ENCODE measurements at places on chromosomes 11 and 22.

- DNase-seq: no peak
Measured at GRCh38 chr11:66869567-66869870, 12.7 kb downstream of the LRFN4 start.

GRCh38 chr22:43262990-43263644 is 76.2 kb upstream of the TTLL12 start:
- no peak for DNase-seq

DNA sequence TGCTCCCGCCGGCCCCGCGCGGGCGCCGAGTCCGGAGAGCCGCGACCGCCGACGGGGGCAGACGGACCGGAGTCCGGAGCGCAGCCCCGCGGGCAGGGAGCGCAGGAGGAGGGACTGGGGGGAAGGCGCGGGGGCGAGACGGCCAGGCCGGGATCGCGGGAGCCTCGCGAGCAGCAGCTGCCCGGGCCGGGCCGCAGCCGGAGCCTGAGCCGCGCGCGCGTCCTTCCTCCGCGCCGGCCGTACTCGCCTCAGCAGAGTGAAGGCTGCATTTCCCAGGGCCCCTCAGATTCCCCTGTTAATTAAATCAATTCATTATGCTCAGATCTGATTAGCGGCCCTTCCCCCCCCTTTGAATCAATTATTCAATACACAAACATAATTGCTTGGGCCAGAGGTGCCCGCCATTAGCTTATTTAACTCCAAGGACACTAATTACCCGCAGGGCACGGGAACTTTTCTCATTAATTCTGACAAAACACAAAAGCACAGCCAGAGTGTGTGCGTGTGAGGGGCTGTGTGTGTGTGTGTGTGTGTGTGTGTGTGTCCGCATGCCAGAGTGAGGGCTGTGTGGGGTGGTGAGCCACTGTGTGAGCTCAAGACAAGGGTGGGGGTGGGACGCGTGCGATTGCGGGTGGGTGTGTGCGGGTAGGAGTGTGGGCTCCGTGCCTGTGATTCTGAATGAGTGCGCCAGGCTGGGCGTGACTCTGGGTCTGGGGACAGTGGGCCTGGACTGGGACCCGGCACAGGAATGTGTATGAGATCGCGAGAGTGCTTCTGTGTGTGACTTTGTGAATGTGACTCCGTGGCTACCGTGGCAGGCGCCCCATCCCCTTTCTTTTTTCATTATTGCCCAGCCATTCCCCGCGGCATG is 5.1 kb upstream of the LMO1 start:
- DNase-seq: no peak

DNA sequence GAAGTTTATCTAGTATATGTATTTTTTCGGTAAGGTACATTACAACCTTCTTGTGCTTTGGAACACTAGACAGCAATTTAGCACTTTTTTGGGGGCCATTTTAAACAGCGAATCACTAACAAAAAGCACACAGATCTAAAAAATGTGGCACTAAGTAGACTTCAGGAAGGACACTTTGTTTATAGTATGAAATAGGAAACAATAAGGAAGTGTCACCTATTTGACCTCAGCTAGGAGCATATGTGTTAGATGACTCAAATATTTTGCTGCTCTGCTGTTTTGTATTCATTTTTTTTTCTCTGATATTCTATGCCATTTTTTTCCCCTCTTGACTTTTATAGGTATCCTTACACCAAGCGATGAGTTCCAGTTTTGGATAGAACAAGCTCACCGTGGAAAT is 5.6 kb downstream of the DYNC2H1 start:
- DNase-seq: no peak

DNA sequence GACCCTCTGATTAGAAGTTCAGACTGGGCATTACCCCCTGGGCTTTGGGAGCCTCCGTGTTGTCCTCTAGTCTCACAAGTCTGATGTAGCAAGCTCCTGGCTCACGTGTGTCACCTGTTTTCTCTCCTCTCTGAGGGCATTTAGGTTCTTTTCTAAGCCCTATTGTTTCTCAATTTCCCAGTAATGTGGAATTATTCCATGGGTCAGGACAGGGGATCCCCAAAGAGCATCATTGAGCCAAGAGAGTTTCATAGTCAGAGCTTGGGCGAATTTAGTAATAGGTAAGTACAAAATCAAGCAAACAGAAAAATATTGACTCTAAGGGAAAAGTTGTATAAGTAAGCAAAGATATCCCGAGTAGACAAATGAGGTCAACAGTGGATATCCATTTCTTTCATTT is 57.3 kb downstream of the PPP6R2 start:
- no peak for DNase-seq

DNA sequence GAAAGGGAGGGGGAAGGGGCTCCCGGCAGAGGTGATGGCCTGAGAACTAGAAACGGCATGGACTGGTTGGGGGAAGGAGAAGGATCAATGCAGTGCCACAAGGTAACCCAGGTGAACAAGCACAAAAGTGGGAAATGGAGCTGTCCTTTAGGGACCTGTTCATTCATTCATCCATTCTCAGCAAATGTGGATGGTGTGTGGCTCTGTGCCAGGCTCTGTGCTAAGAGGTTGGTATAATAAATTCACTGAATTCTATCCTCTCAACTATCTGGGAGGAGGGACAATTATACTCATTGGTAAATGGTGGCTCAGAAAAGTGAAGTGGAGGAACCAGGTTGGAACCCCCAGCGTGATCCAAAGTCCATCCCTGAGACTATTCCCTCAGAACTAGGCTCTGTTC is 18.6 kb upstream of the ARAP1 start:
- peak; percentile 30 for DNase-seq

DNA sequence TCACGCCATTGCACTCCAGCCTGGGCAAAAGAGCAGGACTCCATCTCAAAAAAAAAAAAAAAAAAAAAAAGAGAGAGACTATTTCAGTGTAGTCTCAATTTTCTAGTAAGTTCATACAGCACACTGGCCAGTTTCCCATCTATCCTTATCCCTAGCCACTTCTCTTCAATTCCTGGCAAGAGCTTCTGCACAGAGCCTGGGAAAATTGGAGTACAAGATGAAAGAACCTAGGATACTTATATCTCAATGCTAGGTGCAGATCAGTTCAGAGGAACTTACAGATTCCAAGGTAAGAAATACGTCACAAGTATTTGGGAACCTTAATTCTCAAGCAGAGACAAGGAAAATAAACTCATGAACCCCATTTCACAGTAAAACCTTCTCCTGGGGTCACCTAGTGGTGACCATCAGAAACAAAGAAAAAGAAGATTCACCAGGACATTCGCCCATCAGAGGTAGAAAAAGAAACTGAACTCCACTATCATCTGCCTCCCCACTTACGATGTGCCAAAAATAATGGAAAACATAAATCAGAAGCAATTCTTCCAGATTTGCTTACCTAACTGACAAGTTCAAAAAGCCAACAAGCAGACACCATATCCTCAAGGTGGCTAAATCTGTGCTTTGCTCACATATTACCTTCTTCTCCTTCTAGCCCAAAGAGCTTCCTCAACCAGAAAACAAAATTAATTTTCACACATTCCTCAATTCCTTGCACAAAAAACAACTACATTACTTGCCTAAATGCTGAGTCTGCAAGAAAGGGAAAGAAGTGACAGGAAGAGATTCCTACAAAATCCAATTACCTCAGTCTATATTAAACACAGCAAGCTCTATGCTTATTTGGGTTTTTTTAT is 4.9 kb downstream of the DENND5A start:
- no peak for DNase-seq

DNA sequence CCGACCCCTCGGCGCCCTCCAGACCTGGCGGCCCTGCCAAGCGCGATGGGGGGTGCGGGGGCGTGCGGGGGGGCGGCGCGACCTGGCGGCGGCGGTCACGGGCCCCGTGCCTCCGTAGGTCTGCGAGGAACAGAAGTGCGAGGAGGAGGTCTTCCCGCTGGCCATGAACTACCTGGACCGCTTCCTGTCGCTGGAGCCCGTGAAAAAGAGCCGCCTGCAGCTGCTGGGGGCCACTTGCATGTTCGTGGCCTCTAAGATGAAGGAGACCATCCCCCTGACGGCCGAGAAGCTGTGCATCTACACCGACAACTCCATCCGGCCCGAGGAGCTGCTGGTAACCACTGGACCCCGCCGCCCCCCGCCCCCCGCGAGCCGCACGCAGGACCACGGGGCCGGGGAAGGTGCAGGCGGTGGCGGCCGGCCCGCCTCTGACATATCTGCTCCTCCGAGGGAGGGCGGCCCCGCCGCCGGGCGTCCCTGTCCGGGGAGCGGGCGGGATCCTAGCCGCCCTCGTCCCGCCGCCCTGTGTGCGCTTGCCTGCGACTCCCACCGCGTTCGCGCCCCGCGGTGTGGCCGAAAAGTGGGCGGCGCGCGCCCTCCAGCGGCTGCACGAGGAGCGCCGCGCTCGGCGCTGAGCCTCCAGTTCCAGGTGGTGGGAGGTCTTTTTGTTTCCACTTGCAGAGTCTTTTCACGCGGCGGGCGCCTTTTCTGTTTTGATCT is 2.1 kb downstream of the CCND1 start:
- peak; percentile 40 for DNase-seq

DNA sequence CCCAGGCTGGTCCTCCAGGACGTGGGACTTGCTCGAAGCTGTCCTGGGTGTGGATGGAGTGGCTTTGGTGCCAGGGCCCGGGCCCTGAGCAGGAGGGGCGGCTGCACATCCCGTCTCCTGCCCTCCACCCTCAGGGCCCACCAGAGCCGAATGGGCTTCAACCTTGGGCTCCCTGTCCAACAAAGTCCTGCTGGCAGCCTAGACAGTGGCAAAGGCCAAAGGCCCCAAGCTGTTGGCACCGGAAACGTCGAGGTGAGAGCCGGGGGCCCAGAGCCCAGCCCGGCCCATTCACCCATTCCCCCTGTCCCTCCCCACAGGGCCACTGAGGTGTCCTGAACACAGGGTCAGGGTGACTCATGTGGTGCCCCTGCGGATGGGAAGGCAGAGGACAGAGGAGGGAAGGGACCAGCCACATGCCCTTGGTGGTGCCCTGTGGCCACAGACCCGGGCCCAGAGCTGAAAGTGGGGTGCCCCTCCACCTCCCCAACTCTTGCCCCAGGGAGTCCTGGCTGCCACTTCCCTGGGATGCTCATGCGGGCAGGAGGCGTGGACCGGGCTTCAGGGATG is 9.1 kb downstream of the TSPAN32 start:
- no peak for DNase-seq

DNA sequence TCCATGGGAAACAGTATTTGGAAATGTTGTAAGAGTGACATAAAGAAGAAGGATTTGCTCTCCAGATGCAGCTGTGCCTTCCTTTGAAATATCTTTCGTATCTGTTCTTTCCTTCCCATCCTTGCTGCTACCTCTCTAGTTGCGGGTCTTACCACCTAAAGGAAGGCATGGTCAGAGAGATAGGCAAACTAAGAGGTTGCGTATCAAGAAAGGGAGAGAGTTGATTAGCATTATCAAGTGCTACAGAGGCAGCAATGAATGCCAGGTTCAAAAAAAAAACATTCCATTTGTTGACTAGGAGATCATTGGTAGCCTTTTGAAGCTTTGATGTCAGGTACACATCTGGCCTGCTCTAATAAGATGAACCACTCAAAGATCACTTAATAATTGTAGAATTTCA is 4.6 kb downstream of the GTPBP1 start:
- DNase-seq: no peak

DNA sequence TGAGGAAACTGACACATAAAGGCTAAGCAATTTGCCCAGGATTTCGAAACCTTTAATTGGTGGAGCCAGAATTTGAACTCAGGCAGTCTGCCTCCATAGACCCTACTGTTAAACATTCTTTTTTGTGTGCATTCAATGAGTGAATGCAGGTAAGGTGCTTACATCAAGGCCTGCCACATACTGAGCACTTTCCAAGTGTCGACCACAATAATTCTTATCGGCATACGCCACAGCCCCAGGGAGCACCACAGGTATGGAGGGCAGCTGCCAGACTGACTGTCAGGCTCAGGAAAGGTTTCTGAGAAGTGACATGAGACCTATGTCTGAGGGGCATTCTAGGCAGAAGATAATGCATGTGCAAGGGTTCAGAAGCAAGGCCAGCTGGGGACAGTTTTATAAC is 334.7 kb upstream of the NARS2 start:
- no peak for DNase-seq

- no peak for DNase-seq
Measured at GRCh38 chr22:23424031-23424430, 156.1 kb downstream of the IGLL1 start.

GRCh38 chr11:23727794-23728193 is 769.1 kb upstream of the LUZP2 start:
- DNase-seq: no peak

DNA sequence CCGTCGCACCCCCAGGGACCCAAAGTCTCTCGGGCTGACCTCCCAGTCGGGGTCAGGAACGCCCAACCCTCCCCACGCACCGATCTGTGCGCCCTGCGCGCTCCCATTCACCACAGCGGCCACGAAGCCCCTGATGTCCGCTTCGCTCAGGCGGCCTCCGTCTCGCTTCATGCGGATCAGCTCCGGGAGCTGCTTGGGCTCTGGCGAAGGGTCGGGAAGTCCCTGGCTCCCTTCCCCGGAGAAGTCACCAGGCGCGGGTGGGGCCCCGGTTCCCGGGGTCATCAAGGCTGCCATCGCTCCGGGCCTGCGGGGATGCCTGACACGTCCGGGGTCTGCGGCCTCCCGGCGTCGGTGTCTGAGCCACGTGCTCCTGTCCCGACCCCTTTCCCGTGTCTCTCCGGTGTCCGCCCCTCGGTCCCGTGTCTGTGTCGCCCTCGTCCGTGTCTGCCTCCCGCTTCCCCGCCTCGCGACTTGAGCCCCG is 356 bp downstream of the TYMP start:
- DNase-seq: no peak

DNA sequence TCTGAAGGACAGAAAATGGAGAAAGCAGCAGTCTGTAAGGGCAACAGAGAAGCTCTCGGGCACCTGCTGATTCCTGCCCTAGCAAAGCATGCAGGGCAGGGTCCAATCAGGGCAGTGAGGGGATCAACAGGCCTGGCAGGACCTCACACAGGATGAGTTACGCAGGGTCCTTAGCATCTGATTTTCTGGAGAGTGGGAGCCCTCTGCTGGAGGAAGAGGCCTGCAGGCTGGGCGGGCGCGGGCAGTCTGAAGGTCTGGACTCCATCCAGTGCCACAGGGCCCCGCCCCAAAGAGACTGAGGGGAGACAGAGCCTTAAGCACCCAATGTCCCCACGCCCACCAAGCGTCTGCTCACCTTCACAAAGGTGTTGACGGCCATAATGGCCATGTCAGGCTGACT is 28.9 kb downstream of the AP1B1 start:
- no peak for DNase-seq

GRCh38 chr22:37082251-37082873 is 27.2 kb downstream of the TMPRSS6 start:
- no peak for DNase-seq

DNA sequence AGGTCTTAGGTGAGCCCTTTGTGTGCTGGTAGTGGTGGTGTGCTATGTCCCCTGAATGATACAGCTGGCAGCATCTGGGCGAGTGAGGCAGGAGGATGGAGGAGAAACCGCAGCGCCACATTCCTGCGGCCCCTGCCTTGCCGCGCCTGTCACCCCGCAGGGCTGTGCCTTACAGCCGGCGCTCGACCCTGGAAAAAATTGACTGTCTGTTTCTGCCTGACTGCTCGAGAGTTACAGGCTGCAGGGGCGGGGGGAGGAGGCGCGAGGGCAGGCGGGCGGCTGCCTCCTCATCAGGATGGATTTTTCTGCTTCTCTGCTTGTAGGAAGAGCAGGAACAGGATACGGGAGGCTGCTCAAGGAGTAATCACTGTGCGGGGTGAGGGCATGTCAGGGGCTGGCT is 443.4 kb downstream of the MIAT start:
- no peak for DNase-seq

- no peak for DNase-seq
Measured at GRCh38 chr11:84905411-84905810, 721.7 kb downstream of the DLG2 start.
